ENCODE measurements at places on chromosomes 7 and 10.
A peak's percentile ranks its signal among the peaks of the same experiment; 100 is the strongest.

DNA sequence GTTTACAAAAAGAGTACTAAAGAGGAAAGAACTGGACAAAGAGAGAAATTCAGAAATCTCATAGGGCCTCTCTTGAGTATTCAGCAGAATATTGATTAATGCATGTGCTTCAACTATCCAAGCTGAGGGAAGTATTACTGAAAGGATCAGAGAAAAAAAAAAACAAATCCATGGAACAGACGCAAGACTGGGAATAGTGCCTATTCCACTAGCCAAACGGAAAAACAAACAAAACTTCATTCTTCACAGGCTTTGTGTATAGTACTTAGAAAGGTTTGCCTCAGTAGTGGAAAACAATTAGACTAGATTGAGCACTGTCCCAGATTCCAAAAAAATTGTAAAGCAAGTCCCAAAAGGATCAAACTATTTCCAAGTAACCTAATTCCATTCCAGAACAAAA lies 106.2 kb downstream of the TFEC start:
- DNase-seq = no peak

DNA sequence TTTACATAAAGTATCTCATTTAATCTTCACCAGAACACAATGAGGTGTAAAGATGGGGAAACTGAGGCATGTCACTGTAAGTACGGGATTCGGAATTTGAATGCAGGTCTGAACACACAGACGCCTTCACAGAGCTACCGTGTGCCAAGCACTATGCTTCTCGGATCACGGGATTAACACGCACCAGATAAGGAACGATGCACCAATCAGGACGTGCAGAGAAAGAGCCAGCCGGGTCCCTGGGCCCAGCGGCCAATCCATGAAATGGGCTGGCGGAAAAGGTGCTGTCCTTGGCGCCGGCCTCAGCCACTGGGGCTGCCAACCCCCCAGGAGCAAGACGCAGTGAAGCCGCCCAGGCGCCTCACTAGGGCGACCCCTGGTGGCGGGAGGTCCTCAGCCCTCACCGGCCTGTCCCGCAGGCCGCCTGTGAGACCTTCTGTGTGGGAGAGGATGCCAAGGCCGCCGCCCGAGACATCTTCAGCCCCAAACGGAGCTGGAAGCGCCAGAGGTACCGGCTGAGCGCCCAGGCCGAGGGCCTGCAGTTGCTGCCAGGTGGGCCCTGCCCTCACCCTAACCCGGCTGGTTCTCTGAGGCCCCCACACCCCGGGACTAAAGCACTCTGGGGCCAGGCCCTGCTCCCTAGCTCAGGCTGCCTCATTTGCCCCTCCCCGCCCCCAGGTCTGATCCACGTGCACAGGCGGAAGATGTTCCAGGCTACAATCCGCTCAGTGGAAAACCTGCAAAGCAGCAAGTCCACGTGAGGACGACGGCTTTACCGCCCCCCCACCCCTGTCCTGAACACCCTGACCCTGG lies 15.6 kb downstream of the ATG9B start:
- peak; percentile 52 for DNase-seq

DNA sequence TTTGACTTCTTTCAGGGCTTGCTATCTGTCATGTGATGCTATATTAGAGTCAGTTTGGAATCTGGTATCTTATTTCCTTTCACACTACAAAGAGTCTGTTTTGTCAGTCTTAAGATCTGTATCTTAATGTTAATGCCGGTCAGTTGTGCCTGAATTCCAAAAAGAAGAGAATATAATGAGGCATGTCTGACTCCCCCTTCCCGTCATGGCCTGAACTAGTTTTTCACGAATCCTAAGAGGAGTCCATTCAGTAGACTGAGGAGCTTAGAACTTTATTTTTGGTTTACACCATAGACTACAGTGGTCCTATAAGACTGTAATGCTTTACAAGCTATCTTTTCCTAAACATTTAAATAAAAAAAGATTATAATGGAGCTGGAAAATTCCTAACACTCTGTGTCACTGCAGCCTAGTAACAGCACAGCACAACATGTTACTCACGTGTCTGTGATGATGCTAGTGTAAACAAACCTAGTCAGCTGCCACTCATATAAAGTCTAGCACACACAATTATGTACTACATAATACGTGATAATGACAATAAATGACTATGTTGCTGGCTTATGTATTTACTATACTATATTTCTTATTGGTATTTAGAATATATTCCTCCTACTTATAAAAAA lies 50.6 kb downstream of the VPS41 start:
- no peak for DNase-seq

GRCh38 chr10:21746118-21746517 lies 212.1 kb downstream of the MLLT10 start:
- no peak for DNase-seq

DNA sequence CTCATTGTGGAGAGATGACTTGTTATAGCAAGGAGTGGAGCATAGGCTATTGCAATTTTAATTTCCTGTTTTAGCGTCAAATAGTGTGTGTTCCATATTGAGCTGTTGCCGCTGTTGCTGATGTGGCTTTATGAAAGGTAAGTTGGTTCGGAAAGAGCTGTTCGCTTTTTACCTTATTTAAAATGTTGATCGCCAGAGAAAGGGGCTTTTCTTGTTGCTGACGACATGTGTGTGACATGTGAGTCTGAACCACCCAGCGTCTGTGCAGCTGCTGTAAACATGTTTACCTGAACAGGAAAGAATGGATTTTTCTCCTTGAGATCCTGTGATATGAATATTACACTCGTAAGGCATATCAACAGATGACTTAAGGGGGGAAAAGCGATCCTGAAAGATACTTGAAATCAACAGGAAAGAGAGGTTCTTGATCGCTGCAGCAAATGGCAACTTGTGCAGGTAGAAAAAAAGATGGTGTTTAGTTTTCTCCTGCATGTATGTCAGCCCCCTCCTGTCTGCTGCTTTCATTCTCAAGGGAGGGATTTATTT lies 2.5 kb downstream of the ZEB1 start:
- no peak for DNase-seq

DNA sequence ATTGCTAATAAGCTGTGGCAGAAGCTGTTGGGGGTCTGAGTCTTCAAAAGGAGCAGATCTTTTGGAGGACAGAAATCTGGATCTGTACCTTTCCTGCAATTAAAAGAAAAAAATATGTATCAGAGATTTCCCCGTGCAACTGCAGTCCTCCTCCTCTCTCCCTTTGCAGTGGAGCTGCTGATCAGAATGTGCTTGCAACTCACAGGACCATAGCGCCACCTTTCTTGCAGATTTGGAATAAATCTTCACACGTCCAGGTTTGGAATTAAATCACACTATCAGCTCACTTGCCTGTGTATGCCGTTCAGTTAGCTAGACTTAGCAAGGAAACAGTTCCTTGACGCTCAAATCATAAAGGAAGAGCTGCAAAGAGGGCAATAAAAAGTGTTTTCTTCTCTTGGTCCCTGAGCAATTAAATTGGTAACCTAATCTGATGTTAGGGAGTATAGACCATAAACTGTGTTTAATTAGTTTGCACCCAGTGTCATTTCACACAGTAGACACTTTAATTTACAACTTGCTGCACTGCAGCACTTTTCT lies 77.4 kb downstream of the PON1 start:
- DNase-seq = no peak

Data from stimulated activated CD8-positive, alpha-beta memory T cell treated with anti-CD3 and anti-CD28 coated beads, Interleukin-15, amount 100 ng/mL, for 4 hours (primary cell).